Pulmonary artery endothelial cell (primary cell): ENCODE measurements at places on chromosomes 1 and 21. TPM values are rescaled to one million over a fixed set of nuclear protein-coding genes. Genes with fewer than 3 reads are reported as not detected.

Gene CHAF1B
- total RNA-seq: 5.1 and 8.2 TPM in 2 replicates

Gene SPRR5
- not detected in 2 replicates for total RNA-seq

Gene NPL
- total RNA-seq: 1.8 and 2.1 TPM in 2 replicates

Gene ANXA9
- not detected in 2 replicates for total RNA-seq

Gene DNASE2B
- not detected in 2 replicates for total RNA-seq

Gene PROK1
- total RNA-seq: not detected in 2 replicates

Gene C1orf226
- 0.79 and 1.4 TPM in 2 replicates for total RNA-seq

Gene MPL
- total RNA-seq: not detected in 2 replicates

Gene CCDC30
- total RNA-seq: 0.53 and 0.60 TPM in 2 replicates

Gene AMY1C
- total RNA-seq: not detected in 2 replicates

Gene OR2M3
- not detected in 2 replicates for total RNA-seq

Gene PERM1
- not detected in 2 replicates for total RNA-seq

Gene HTR6
- total RNA-seq: not detected in 2 replicates

Gene ERRFI1
- 42.6 and 51.0 TPM in 2 replicates for total RNA-seq

Gene ADAM30
- total RNA-seq: not detected in 2 replicates

Gene OR2G6
- total RNA-seq: not detected in 2 replicates

Gene HHAT
- total RNA-seq: 1.6 TPM in 2 replicates

Gene RAVER2
- 9.9 and 10.2 TPM in 2 replicates for total RNA-seq

Gene KRTAP21-2
- total RNA-seq: not detected in 2 replicates

Gene EPHB2
- 62.0 and 88.5 TPM in 2 replicates for total RNA-seq

Gene BECN2
- not detected in 2 replicates for total RNA-seq

Gene UBXN10
- not detected in 2 replicates for total RNA-seq

Gene APP
- total RNA-seq: 1,315 and 1,335 TPM in 2 replicates

Gene GBP5
- total RNA-seq: 0.20 and 0.21 TPM in 2 replicates

Gene C1orf52
- 16.2 and 24.4 TPM in 2 replicates for total RNA-seq

Gene SLC44A5
- 3.0 and 13.3 TPM in 2 replicates for total RNA-seq

Gene GABRD
- not detected in 2 replicates for total RNA-seq

Gene PTPN22
- 0.63 and 3.2 TPM in 2 replicates for total RNA-seq

Gene KMO
- total RNA-seq: not detected in 2 replicates

Gene ZNF593OS
- total RNA-seq: not detected in 2 replicates

Gene CEP104
- total RNA-seq: 16.5 and 42.1 TPM in 2 replicates

Gene C1orf232
- total RNA-seq: not detected in 2 replicates

Gene CEP350
- 40.6 and 60.0 TPM in 2 replicates for total RNA-seq

Gene KCNJ6
- under 0.01 TPM in 2 replicates for total RNA-seq

Gene SLC1A7
- not detected in 2 replicates for total RNA-seq

Gene APH1A
- 162 and 165 TPM in 2 replicates for total RNA-seq

Gene KCNC4
- 6.8 and 7.5 TPM in 2 replicates for total RNA-seq

Gene SPRR2E
- not detected in 2 replicates for total RNA-seq

Gene HES2
- total RNA-seq: 18.8 and 38.6 TPM in 2 replicates

Gene C1QA
- total RNA-seq: not detected in 2 replicates

Gene GJA8
- not detected in 2 replicates for total RNA-seq

Gene NES
- 285 and 293 TPM in 2 replicates for total RNA-seq

Gene SLAMF9
- total RNA-seq: not detected in 2 replicates

Gene PROX1
- total RNA-seq: 0.46 and 0.49 TPM in 2 replicates

Gene G0S2
- 2.0 and 16.0 TPM in 2 replicates for total RNA-seq

Gene RAB3B
- 14.8 and 23.3 TPM in 2 replicates for total RNA-seq

Gene KCNE2
- not detected in 2 replicates for total RNA-seq

Gene LY9
- not detected in 2 replicates for total RNA-seq

Gene LDLRAD1
- not detected in 2 replicates for total RNA-seq

Gene PTPRF
- total RNA-seq: 152 and 171 TPM in 2 replicates

Gene GLIS1
- not detected in 2 replicates for total RNA-seq

Gene KCNK2
- not detected in 2 replicates for total RNA-seq

Gene RAB25
- not detected in 2 replicates for total RNA-seq

Gene CR1L
- not detected in 2 replicates for total RNA-seq

Gene RPS6KA1
- 12.8 and 13.5 TPM in 2 replicates for total RNA-seq

Gene NT5C1A
- not detected in 2 replicates for total RNA-seq

Gene UMODL1
- not detected in 2 replicates for total RNA-seq

Gene HSPB7
- total RNA-seq: 0.14 TPM in 1 of 2 replicates, not detected in the other

Gene LPAR3
- total RNA-seq: 0.67 TPM in 1 of 2 replicates, not detected in the other

Gene CRYZL1
- 29.3 and 34.8 TPM in 2 replicates for total RNA-seq
